Left ventricle myocardium superior (tissue), 1 donor: ENCODE measurements at places on chromosomes 1 and 21.
A peak's percentile ranks its signal among the peaks of the same experiment; 100 is the strongest.

DNA sequence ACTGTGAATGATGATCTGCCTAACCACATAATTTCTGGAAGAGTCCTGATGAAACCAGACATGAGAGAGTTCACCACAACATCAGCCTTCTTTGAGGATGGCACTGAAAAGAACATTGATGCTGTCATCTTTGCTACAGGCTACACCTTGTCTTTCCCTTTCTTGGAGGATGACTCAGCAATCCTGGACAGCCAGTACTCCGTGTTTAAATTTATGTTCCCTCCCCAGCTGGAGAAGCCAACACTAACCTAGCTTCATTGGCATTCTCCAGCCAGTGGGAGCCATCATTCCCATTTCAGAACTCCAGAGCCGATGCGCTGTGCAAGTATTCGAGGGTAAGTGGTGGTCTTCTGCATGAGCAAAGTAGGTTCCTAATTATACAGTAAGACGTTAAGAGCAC is 164.1 kb upstream of the POGK start:
- no peak for DNase-seq

DNA sequence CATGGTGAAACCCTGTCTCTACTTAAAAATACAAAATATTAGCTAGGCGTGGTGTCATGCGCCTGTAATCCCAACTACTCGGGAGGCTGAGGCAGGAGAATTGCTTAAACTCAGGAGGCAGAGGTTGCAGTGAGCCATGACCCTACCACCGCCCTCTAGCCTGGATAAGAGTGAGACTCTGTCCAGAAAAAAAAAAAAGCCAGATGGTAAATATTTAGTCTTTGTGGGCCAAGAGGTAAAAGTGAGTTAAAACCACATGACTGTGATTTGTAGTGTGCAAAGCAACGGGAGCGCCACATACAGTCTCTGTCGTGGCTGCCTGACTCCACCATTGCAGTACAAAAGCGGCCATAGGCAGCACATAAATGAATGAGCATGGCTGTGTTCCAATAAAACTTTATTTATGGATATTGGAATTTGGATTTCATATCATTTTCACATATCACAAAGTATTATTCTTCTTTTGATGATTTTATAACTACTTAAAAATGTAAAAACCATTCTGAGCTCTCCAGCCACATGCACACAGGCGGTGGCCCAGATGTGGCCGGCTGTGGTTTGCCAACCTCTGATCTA is 51.8 kb upstream of the CASZ1 start:
- no peak for DNase-seq

- DNase-seq, result no peak
Measured at GRCh38 chr1:101147381-101147780, 89.4 kb upstream of the S1PR1 start.

GRCh38 chr1:1206376-1206965 is at the start of gene TNFRSF18:
Gene TNFRSF18, minus strand, starts transcription at chr1:1206592. Its CDS starts 21 bp downstream, at chr1:1206571.
- DNase-seq, result peak; percentile 47

DNA sequence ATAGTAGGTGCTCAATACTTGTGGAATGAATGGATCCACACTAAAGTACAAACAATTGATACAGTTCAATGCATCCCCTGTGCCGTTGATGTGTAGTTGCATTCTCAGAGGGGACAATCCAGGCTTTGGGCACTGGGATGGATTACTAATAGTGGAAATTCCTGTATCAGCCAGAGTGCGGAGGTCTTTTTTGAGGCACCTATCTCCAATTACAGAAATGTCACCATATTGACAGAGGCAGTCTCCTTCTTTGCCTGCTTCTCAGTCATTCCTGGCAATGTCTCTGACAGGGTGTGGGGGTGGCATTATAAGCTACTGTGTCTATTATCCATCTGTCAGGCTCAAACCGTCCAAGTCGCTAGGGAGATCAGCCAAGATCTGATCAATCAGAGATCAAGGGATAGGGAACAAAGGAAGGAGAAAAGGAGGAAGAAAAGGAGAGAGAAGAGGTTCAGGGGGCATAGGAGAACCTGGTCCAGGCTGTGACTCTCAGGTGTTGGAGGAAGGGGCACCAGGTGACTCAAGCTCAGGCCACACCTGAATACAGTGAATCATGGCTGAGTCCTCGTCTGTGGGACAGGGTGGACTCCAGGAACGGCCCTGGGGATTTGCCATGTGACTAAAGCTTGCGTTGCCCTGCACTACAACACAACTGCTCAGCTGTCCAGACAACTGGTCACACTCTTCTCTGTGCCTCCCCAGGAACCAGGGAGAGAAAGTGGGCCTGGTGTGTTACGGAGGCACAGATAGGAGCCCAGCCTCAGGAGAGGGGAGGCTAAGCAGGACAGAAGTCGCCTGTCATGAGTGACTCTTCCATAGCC is 3.4 kb upstream of the LAMB3 start:
- no peak for DNase-seq

- no peak for DNase-seq
Measured at GRCh38 chr21:44291936-44292811, 6.5 kb downstream of the AIRE start.

- no peak for DNase-seq
Measured at GRCh38 chr1:69377507-69377906, 190.2 kb upstream of the LRRC7 start.

- no peak for DNase-seq
Measured at GRCh38 chr1:67434491-67434890, 4.3 kb upstream of the SERBP1 start.

DNA sequence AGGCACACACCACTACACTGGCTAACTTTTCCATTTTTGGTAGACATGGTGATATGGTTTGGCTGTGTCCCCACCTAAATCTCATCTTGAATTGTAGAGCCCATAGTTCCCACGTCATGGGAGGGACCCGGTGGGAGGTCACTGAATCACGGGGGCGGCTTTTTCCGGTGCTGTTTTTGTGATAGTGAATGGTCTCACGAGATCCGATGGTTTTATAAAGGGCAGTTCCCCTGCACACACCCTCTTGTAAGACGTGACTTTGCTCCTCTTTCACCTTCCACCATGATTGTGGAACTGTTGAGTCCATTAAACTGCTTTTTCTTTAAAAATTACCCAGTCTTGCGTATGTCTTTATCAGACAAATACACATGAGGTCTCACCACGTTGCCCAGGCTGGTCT is 1.3 kb upstream of the FTCD start:
- no peak for DNase-seq

DNA sequence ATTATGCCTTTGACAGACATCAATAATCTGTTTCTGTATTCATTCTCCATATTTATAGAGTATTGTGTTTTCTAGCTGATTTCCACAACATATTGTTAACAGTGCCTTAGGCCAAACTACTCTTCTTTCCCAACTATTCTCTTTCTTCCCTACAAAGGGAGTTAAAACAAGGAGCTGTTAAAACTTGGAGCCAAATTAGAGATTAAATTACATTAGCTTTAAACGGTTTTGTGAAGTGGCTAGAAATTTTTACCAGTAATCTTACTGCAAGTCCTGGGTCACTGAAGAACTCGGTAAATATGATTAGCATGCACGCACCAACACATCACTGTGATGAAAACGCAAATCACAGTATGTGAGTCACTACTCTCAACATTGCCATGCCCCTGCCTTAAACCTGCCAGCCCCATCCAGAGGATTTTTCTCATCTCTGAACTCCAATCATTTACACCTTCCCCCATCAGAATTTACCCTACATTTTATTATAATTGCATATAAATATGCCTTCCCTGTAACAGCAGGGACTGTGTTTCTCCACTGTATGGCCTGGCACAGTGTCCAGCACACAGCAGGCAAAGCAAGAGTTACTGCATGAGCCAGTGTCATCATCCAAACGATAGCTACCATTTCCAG is 1.5 kb upstream of the PRDX6 start:
- no peak for DNase-seq

DNA sequence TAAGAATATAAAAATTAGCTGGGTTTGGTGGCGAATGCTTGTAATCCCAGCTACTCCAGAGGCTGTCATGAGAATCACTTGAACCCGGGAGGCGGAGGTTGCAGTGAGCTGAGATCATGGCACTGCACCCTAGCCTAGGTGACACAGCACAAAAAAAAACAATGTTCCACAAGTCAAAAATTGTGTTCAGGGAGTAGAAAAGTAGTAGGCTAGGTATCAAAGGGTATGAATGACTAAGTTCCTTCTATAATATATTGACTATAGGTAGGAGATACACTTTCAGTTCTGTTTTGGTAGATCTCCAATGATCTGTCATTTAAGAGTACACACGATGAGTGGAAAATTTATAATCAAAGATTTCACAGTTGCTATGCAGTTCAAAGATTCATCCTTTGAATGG is 16.7 kb downstream of the USP48 start:
- DNase-seq, result no peak

GRCh38 chr1:169892927-169893644 is 610 bp downstream of the SCYL3 start:
- peak; percentile 61 for DNase-seq

DNA sequence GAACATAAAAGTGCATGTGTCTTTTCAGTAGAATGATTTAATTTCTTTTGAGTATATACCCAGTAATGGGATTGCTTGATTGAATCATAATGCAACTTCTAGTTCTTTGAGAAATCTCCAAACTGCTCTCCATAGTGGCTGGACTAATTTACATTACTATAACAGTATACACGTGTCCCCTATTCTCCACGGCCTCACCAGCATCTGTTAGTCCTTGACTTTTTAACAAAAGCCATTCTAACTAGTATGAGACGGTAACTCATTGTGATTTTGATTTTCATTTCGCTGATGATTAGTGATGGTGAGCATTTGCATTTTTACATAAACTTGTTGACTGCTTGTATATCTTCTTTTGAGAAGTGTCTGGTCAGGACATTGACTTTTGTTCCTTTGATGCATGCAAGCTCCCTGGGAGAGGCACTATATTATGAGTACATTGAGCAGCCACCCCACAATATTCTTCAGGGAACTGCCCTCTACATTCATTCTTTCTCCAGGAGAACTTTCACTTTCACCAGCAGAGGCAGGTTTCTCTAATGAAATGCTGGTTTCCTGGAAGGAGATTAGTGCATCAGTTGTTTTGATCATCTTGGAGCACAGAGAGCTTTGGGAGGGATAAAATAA is 51.9 kb upstream of the LPGAT1 start:
- no peak for DNase-seq

DNA sequence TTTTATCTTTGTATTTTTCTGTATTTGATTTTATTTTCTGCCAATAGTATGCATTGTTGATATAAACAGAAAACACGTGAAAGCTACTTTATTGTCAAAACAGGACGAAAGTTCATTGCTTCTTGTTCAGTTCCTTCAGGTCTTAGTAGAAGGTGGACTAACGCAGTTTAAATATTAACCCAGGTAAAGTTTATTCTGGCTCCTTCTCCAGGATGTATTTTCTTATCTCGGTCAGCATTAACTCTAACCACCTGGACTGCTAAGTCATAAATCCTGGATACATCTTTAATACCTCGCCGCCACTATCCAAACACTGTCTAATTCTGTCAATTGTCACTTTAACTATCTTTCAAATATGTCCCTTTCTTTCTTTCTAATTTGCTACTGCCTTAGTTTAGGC is 5.7 kb upstream of the SOAT1 start:
- DNase-seq, result no peak

DNA sequence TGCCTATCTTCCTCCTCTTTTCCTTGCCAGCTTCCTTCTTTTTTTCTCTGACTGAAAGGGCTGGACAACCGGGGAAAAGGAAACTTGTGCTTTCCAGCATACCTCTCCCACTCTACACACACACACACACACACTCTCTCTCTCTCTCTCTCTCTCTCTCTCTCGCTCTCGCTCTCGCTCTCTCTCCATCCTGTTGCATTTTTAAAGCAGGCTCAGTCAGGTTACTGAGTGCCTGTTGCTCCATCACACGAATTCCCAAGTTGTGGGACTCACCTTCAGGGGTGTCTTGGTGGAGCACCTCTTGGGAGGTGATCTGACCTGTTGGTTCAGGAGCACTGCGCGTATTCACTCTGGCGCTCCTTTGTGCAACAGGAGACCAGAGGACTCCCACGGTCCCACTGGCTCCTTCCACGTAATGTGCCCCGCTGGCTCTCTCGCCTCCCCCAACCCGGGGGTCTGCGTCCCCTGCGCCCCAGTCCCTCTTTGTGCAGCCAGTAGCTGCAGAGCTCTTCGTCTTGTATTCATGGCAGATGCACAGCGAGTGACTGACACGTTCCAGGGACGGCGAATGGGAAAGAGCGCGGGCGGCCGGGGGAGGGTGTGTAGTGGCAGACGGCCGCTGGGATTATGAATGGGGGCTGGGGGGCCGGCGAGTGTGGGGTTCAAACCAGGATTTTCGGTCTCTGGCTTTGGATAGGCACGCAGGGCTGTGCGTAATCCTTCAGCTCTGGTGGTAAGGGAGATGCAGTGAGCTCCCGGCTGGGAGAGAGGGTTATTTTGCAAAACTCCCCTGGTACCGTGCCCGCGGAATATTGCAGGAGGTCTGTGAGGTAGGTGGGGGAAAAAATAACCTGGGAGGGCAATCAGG is 660 bp upstream of the PDE4B start:
- peak; percentile 20 for DNase-seq

DNA sequence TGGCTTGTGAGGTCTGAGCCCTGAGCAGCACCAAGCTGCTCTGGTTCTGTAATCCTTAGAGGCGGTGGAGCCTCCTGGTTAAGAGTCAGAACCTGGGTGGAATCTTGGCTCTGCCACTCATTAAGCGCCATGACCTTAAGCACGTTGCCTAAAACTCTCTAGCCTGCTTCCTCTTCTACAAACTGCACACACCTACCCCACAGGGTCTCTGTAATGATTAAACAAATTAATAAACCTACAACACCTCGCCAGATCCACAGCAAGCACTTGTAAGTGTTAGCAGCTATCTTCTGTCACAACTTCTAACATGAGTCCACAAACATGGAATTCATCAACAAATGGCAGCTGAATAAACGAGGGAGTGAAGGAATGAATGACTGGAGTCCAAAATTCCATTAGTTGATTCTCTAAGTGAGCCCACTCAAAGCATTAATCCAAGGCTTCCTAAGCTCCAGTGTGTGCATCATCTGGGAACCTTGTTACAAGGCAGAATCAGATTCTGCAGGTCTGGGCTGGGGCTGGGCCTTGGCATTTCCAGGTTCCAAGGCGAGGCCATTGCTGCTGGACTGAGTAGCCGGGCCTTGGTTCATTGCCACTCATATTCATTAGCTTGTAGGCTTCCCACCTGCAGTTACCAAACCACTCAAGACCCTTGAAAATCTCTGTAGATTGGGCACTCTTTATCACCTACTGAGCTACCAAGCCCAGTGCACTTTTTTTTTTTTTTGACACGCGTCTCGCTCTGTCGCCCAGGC is 168.6 kb downstream of the HIVEP3 start:
- DNase-seq, result no peak

DNA sequence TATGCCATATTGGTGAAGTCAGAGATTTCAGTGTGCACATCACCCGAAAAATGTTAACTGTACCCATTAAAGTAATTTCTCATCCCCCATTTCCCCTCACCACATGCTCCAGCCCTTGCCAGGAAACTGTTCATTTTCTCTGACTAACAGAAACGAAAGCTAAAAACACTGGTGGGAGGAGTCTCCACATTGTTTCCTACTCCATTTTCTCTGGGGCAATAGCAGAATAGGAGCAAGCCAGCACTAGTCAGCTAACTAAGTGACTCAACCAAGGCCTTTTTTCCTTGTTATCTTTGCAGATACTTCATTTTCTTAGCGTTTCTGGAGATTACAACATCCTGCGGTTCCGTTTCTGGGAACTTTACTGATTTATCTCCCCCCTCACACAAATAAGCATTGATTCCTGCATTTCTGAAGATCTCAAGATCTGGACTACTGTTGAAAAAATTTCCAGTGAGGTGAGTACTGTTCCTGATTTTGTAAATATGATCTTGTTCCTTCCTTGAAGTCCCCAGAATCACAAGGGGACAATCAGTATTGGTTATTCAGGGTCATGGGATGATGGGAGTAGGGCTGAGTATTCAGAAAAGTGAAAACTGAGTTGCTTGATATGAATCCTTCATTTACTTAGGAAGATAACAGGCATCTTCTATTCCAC is at the start of gene IFI16:
IFI16 (plus strand) TSS at position 204 of the 658 bp plus-strand sequence. CDS start 4,774 bp downstream, outside the sequence.
- no peak for DNase-seq

- DNase-seq, result no peak
Measured at GRCh38 chr21:15645830-15646229, 84.0 kb upstream of the USP25 start.
